ENCODE measurements at places on chromosomes 16 and 17.

DNA sequence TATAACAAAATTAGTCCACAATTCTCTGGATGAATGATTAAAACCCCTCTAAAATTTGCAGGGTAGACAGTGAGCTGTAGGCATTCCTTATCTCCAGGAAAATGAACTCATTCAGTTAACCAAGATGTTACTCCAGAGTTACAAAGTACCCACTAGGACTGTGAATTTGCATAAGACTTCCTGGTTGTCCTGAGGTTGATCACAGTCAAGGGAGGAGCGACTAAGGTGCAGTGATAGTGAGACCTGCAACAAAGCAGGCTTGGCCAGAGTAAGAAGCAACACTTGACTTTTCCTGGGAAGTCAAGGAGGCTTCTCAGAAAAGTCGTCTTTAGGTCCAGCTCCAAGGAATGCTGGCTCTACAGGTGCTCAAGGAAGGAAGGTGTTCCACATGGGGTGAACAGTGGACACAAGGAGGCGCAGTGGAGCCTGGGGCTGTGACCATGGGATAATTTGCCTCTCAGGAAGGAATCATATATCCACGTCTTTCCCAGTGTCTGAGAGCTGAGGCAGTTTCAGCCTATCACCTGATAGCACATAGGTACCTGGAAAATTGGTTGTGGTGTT is 821.1 kb upstream of the EEF2KMT start:
- DNase-seq = peak; percentile 73

- DNase-seq = no peak
Observed at GRCh38 chr17:35082073-35082657, 18.7 kb upstream of the RFFL start.

- DNase-seq = no peak
Observed at GRCh38 chr16:66754819-66755218, 3.4 kb upstream of the DYNC1LI2 start.

DNA sequence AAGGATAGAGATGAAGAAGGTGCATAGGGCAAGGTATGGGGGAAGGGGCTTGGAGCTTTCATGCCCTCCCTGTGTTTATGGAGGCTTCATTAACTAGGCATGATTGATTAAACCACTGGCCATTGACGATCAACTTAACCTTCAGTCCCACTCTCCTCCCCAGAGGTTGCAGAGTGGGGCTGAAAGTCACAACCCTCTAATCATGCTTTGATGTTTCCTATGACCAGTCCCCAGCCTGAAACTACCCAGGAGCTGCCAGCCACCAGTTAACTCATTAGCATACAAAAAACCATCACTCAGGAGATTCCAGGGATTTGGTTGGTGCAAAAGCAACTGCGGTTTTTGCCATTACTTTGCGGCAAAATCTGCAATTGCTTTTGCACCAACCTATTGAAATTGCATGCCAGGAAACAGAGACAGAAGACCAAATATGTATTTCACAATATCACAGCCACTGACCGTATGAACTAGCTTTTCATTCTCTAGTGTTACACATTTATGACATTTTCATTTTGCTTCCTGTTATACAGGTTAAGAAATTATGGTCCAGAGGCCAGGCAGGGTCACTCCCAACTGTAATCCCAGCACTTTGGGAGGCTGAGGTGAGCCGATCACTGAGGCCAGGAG is 5.4 kb downstream of the GFOD2 start:
- DNase-seq = no peak

All from large intestine (tissue), 12 donors.